ENCODE measurements at places on chromosomes 13 and 19.

DNA sequence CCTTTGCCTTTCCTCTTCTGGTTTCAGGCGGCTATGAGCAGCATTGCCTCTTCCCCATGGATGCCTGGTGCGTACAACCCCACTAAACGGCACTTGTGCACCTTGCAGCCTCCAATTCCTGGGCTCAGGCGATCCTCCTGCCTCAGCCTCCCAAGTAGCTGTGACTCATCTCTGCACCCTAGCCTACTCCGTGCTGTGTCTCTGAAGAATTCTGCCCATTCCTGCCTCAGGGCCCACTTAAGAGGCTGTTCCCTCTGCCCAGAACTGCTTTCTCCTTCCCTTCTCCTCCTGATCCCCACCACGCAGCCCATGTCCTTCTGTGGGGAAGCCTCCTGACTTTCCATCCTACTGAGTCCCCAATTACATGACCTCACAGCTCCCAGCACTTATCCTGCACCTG is 142.2 kb upstream of the ZNF507 start:
- no peak for DNase-seq

DNA sequence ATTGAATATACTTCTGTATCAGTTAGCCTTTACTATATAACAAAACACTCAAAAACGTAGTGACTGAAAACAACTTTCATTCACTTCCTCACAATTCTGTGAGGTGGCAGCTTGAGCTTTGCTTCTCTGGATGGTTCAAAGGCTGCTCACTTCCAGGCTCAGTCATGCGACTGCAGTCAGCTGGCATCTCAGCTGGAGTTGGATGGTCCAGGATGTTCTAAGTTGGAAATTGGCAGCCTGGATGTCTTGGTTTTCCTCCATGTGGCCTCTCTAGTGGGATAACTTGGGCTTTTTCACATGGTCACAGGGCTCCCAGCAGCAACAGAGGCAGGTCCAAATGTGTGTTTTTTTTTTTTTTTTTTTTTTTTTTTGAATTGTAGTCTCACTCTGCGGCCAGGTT is 204.4 kb downstream of the LACC1 start:
- no peak for DNase-seq

DNA sequence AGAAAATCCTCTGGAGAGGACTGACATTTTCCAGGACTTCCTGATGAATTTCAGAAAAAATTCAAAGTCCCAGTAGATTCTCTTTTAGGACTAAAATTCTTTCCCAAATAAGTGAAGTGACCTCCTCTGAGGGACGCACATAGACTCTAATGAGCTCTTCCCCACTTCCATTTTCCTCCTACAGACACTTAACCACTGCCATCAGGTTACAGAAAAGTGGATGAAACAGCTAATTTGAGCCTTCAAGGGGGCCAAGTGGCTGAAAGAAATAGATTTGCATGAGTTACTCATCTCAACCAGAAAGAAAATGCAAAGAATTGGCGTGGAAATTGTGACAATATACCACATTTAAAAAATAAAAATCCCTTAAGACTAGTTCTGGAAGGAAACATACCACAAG is 185.3 kb upstream of the EDNRB start:
- DNase-seq = no peak

GRCh38 chr19:12866416-12867119 is 14.7 kb downstream of the DNASE2 start:
- no peak for DNase-seq

GRCh38 chr13:50125304-50125553 is 110.0 kb downstream of the KCNRG start:
- no peak for DNase-seq
